ENCODE measurements at places on chromosomes 3 and 15.
A peak's percentile ranks its signal among the peaks of the same experiment; 100 is the strongest.

DNA sequence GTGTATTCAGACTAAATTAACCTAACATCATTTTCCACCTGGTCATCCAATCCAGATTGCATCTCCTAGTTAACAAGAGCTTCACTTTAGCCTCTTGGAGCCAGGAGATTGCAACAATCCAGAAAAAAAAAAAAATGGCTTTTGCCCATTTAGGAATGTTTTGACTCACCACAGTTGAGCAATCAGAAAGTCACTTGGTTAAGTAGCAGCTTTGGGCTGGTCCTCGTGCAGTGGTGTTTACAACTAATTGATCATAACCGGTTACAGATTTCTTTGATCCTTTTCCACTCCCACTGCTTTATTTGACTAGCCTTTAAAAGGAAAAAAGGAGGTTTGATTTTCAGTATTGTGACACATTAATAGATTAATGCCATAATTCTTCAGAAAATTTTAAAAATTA is 688.8 kb upstream of the CCDC54 start:
- no peak for DNase-seq

DNA sequence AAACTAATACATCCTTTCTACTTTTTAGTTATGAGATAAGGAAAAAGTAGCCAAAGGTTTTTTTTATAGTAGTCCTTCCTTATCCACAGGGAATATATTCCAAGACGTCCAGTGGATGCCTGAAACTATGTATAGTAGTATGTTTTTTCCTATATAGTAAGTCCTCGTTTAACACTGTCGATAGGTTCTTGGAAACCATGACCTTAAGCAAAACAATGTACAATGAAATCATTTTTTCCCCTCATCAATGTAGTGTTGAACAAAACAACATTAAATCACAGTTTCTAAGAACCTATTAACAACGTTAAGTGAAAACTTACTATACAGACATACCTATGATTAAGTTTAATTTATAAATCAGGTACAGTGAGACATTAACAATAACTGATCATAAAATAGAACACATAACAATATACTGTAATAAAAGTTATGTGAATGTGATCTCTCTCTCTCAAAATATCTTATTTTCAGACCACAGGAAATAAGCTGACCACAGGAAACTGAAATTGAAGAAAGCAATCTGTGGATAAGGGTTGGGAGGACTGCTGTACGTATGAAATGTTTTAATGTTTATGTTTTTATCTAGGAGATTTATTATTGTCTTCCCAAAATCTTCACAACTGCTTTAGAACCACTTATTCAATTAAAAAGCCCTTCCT is 20.6 kb downstream of the COPS2 start:
- DNase-seq: no peak

GRCh38 chr3:17140670-17141505 is 256.1 kb downstream of the PLCL2 start:
- no peak for DNase-seq

GRCh38 chr3:57770009-57770827 is 14.1 kb downstream of the SLMAP start:
- DNase-seq: no peak

DNA sequence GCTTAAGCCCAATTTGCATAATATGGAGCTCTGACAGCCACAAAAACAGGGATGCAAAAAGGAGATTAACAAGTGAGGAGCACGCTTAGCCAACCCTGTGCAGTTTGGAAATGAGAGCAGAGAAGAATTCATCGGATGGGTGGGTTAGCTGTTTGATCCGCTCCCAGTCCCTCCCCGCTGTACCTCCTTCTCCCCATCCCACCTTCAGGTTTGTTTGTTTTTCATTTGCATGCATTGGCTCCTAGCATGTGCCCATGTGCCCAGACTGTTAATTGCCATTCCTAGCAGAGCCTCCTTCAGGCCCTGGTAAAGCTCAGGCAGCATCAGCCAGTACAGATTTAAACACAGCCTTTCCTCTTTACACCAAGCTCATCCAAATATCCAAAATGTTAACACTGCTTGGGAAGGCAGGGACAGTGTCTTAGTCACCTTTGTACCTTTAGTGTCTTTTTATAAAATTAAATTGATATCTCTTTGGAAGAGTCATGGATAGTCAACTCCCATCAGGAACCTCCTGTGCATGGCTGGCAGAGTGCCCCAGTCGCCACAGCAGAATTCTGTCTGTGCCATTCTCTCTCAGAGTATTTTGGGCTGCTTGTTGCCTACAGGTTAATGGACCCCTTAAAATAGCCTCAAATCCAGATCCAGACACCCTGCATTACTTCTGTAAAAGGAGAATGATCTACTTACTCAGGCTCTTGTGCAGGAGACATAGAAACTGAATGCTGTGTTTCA is 244.2 kb downstream of the LSAMP start:
- no peak for DNase-seq

- DNase-seq: no peak
These were observed 31.7 kb downstream of the ATP2C1 start for GRCh38 chr3:130925628-130926027.

DNA sequence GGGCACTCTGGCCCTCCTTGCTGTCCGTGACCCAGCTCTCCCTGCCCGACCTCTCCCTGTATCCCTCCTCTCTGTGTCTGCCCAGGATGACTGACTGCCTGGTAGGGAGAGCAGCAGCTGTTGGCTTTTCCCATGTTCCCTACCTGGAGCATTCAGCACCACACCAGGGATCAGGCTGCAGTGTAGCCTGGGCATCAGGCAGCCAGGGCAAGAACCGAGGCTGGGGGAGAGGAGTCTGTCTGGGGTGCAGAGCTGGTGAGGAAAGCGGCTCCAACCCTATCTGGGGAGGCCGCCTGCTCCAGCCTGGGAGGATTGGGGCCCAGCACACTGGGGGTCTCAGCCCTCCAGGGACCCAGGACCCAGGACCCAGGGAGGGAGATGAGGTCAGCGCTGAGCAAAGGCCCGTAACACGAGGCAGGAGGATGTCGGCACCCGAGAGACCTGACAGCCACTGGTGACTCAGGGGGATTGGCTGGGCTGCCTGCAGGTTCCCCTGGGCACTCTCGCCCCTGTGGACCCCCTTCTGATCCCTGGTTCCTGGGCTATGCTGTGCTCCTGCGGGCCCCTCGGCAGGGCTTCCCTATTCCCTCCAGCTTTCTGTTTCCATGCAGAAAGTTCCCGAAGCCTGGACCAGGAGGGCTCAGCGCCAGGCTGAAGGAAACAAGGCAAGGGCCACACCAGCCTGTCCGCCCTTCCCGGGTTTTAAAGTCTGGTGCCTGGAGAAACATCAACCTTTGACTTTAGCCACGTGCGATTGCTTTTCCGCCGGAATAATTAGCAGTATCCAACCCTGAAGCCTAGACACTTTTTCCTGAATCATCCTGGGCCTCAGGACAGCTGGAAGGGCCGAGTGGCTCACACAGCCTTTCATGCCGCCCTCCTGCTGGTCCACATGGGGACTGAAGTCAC is 128.2 kb upstream of the MEF2A start:
- DNase-seq: no peak

- DNase-seq: no peak
These were observed 44.2 kb downstream of the MKRN2 start for GRCh38 chr3:12601072-12601471.

DNA sequence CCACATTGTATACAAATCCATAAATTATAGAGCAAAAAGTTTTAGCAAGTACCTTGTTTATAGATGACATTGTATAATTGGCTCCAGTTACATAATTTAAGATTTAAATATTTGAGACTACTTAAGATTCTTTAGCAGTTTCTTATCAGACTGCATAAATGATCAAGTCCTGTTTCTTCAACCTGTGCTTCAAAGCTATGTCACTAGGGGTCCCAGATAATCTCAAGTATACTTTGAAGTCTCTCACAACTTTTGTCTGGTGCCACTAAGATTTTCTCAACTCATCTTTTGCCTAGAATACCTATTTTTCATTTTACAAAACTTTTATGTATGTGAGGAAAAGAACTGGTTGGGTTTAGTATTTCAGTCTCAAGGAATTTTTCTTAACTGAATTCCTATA is 205.5 kb downstream of the STAG1 start:
- peak; percentile 56 for DNase-seq

DNA sequence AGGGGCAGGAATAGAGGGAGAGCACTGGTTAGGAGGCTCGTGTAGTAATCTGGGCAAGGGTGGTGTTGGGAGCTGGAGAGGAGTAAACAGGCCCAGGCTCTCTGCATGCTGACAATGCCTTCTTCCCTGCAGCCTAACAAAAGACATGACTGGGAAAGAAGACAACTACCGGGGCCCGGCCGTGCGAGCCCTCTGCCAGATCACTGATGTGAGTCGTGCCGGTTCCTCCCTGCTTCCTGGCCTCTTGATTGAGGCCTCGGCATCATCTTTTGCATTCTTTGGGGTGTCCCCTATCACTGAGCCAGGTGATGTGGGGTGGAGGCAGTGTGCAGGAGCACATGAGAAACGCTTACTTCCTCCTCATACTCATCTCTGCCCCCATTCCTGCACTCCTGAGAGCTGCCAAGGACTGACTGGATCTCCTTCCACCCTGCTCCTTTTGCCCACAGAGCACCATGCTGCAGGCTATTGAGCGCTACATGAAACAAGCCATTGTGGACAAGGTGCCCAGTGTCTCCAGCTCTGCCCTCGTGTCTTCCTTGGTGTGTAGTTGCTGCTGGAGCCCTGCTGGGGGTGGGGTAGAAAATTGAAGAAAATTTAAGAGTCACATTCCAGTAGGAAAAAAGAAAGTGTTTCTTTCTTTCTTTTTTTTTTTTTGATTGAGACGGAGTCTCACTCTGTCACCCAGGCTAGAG is 5.3 kb downstream of the COPG1 start:
- DNase-seq: no peak

GRCh38 chr3:143207338-143207961 is 87.9 kb downstream of the CHST2 start:
- DNase-seq: no peak

DNA sequence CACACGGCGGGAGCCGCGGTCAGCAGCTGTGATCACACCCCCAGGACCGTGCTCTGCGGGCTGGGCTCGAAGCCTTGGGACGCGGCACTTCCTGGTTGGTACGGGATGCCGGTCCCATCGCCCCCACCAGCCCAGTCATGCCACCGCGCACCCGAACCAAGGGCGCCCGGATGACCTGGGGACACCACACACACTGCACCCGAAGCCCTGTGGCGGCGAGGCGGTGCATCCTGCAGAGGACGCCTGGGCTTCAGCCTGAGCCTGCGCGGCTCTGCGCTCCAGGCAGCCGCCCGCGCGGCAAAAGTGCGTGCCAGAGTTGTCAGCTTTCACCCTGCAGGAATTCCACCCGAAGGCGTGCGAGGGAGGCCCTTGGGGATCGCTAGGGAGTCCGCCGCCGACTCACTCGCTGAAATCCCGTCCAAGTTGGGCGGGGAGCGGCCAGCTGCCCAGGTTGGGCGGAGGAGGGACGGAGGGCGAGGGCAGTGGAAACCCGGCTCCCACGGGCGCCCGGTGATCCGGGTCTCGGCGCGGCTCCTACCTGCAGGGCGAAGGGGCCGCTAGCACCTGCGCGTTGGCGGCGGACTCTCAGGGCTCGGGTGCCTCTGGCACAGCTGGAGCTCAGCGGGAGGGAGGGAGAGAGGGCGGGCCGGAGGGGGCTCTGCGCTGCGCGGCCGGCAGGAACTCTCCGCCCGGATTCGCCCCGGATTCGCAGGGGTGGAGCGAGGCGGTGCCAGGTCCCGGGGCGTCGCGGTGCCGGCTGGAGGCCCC is at the start of gene PLD1:
Gene PLD1, minus strand, starts transcription at position 623 of the 768 bp plus-strand sequence. CDS start 72,432 bp downstream, outside the sequence.
- peak; percentile 83 for DNase-seq

DNA sequence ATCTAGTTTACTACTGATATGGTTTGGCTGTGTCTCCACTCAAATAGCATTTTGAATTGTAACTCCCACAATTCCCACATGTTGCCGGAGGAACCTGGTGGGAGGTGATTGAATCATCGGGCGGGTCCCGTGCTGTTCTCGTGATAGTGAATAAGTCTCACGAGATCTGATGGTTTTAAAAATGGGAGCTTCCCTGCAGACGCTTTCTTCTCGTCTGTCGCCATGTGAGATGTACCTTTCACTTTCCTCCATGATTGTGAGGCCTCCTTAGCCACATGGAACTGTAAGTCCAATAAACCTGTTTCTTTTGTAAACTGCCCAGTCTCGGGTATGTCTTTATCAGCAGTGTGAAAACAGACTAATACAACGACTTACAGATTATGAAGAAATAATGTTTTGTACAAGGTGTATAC is 35.6 kb upstream of the PYDC2 start:
- no peak for DNase-seq

DNA sequence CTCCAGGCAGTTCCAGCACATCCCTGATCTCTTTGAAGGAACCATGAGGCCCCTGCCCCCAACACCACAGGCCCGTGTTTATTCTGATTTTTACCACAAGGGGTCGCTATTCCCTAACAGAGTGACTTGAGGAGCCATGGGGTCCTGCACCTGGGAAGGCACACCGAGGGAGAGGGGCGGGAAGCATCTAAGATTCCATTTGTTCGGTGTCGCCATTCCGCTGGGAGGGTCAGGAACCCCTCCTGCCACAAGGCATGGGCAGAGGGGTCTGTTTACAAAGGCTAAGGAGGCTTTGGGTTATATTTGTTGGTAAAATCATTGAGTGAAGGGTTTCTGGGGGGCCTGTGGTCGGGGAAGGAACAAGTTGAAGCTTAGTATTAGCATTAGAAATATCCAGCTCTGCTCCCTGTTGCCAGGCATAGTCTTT is 77.1 kb downstream of the WDR76 start:
- DNase-seq: peak; percentile 36

DNA sequence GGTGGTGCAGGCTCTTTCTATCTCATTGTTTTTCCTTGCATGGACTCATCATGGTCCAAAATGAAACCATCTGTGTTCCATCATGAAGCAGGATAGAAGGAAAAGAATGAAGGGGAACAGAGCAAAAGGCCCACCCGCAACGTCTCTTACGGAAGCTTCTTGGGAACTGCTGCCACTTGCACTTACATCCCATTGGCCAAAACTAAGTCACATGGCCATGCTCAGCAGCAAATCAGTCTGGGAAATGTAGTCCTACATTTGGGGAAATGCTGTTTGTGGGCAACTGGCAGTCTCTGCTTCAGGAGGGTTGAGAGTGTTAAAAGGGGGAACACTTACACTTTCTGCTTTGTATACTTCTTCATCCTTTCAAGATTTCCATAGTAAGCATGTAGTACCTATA is 191.6 kb downstream of the SV2B start:
- DNase-seq: peak; percentile 82

DNA sequence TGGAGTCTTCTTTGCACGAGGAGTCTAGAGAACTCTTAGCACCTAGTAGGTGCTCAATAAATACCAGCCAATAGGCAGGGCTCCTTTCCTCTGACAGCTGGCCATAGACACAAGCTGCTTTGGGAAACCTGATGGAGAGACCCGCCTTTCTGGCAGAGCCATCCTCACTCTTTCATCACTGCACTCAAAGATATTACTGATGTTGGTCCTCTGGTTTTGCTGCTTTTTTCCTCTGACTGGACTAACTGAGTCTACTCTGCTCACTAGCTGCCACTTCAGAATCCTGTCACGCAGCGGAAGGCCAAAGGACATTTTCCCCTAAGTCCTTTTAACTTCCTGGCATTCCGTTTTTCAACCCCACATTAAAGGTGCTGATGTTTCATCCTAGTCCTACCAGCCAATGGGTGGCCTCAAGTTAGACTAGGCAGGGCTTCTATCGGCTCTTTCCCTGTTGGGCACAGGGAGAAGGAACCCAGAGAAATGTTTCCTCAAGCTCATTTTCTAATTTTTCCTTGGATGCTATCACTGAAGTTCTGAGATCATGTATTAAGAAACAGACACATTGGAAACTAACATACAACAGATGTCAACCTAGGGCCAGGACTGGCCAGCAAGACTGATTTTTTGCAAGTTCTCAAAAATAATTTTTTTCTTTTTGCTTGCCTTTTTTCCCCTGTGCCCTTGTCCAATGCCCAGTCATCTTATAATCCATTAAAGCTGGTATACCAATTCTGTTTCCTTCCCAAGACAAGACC is 132.8 kb upstream of the ICE2 start:
- no peak for DNase-seq

Data from Kasumi-1 (cell line).